ENCODE measurements at places on chromosomes 7 and 10. TPM values are rescaled to one million over a fixed set of nuclear protein-coding genes. Genes with fewer than 3 reads are reported as not detected.

Gene ZSWIM8
- 24.1 TPM for total RNA-seq

Gene CTTNBP2
- total RNA-seq, result 0.12 TPM

Gene MMP21
- not detected for total RNA-seq

DNA sequence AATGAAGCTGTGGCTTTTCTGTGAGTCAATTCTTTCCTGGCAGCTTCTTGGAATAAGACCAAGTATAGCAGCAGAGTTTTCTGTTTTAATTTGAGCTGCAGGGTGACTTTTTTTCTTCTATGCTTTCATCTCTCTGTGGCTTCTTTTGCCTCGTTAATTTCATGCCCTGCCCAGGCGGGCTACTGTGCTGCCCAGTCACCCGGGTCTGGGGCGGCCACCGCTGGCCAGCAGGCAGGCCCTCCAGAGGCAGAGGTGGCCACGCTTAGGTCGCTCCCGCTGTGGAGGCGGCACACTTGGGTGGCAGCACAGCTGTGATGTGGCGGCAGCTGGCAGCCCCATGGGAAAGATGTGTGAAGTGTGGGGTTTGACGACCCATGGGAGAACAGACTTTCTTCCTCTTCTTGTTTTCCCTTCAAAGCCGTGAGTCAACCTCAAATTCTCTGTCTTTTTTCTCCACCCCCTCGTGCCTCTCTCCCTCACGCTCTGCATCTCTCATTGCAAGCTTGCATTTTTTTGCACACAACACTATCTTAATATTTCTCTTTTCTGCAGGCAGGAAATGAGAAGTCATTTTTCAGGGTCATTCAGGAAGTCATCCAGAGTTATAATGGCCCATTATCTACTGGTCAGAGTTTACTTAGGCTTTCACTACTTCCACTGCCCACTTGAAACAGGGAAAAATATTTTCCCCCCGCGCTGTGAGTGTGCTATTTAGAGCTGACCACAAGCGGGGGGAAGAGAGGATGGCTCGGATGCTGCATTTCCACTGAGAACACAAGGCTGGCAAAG is 67.8 kb downstream of the EGFR start:
- peak; percentile 66 for DNase-seq

- no peak for DNase-seq
These were observed 80.8 kb upstream of the PLXNA4 start for GRCh38 chr7:132656846-132657776.

DNA sequence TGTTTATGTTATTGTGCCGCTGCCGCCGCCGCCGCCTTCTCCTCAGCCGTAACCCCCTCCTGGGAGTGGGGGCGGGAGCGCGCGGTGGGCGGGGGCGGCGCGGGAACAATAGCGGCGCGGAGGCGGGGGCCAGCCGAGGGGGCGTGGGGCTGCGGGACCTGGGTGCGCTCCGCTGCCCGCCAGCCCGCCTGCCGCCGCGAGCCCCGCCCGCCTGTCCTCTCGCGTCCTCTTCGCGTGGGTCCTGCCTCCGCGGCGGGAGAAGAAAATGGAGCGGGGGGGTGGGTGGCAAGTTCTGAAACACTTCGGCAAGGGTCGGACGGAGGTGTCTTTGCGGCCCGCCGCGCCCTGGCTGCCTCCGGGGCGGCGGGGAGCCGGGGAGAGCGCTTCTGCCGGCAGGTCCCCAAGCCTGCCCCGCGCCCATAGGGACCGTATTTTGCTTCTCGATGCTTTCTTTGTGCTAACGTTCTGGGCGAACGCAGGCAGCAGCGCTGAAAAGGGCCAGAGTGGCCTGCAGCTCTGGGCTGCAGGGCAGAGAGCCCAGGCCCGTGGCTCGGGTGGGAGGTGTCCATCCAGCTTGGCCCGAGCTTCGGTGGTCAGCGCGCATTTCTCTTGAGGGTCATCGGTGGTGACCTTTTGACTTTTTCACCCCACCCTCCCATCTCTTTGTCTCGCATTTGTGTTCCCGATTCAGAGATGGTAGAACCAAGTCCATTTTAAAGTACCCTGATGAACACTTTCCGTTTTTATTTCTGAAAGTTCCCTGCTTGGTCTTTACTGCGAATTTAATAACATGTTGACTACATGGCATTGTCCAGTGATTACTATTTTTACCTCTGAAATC is 613 bp downstream of the MAPK8 start:
- peak; percentile 73 for DNase-seq

DNA sequence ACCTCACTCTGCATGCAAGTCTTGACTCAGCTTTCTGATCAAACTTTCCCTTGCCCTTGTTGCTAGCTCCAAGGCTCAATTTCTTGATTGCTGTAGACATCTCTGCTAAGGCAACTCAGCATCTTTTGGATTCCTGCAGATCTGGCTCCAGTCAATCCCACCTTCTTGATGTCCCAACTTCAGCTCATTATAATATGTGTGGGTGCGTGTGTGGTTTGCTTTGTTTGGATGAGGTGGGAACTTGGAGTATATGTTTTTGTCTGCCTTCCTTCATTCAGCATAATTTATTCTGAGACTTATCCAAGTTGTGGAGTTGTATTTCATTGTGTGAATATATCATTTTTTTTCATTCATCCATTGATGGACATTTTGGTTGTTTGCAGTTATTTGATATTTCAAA is 364.8 kb upstream of the IGFBP3 start:
- no peak for DNase-seq

Measured in MG63 (cell line).